Stimulated activated CD8-positive, alpha-beta memory T cell treated with anti-CD3 and anti-CD28 coated beads, Interleukin-7, amount 100 ng/mL, for 1 hour (primary cell): ENCODE measurements at places on chromosomes 4 and X.

DNA sequence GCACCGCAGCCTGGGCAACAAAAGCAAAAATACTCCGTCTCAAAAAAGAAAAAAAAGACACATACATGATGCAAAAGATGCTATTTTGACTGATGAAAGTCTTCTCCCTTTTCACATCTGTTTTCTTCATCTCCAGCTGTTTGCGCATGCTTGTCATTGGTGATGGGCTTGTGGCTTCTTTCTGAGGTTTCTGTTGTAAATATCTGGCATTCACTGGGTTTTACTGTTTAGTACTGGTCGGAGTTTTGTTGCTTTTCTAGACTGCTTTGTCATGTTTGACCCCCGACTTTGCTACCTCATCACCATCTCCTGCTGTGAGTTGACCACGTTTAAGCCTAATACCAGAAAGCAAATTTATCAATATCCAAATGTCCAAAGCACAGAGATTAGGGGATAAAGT lies 34.4 kb downstream of the PTCHD1 start:
- DNase-seq = no peak

DNA sequence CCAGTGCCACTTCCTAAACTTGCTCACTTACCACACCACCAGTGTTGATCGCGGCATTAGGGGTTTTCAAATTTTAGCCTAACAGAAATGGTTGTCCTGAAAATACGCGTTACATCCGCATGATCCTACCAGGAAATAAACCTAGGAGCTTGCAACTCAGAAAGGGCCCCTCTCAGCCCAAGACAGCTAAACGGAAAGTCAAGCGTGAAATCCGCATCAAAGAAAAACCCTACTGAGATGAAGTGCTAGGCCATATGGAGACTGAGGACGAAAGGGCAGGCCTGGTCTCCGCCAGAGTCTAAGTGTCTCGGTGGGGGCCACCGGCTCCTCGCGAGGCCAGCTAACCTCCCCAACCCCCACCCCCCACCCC lies 626 bp downstream of the YTHDC1 start:
- no peak for DNase-seq

- DNase-seq = no peak
Measured at GRCh38 chrX:20432746-20433387, 166.2 kb upstream of the RPS6KA3 start.

- DNase-seq = no peak
Measured at GRCh38 chrX:108029928-108030711, 14.7 kb upstream of the VSIG1 start.

GRCh38 chrX:3807906-3808305 lies 94.5 kb upstream of the PRKX start:
- DNase-seq = no peak

DNA sequence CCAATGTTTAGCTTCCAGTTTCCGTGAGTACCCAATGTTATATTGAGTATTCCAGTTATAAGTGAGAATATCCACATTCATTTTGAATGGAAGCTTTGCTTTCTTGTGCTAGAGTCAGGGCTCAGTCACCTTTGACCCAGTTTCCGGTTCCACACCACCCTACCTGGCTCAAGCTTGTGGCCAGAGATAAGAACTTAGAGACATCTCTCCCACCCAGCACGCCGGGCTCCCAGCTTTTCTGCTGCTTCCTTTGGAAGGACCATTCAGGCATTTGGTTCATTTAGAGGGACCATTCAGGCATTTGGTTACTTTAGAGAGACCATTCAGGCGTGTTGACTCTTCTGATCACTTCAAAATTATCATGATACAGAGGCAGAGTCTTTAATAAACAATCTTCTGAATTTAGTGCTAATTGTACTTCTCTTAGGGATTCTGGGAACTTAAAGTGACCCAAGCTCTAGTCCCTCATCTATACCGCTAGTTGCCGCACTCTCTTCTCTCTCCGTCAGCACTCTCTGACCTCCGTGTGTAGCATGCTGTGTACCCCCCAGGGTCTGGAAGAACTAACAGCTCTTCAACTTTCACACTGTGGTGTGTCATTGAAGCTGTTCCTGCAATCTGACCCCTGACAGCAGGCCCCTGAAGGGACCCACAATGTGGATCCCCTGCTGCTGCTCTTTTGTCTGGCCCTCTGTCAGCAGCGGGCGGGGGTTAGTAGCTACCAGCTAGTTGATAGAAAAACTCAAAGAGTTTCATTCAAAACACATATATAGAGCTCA lies 943.1 kb downstream of the ARAP2 start:
- no peak for DNase-seq

DNA sequence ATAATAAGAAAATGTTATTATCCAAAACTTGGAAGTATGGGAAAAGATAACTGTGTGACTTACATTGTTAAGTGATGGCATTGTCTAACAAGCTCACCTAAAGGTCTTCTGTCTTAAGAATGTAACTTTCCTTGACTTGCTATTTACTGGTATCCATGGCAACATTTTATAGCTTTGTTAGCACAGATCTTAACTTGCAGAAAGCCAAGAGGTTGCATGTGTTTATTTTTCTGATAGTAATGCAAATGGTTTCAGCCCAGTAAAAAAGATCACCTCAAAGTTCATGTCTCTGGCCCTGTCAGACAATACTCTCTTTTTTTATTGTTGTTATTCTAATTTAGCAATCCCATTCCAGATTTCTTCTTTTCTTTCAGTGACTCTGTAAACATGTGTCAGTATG lies 425.3 kb downstream of the SPRY1 start:
- no peak for DNase-seq

DNA sequence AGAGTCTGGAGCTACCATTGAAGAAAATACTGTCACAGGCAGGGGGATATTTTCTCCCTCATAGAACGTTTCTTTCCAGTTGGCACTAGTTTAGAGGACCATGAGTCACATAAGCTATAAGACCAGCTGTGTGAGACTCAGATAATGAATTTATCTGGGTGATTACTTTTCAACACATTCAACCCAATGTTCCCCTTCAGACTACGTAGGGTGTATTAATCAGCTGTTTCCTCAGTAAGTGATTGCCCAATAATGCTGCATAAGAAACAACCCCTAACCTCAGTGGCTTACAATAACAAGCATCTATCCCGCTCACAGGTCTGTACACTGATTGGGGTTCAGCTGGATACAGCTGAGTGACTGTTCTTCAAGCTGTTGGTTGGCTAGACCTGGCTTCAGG lies 38.1 kb downstream of the CBLL2 start:
- no peak for DNase-seq

DNA sequence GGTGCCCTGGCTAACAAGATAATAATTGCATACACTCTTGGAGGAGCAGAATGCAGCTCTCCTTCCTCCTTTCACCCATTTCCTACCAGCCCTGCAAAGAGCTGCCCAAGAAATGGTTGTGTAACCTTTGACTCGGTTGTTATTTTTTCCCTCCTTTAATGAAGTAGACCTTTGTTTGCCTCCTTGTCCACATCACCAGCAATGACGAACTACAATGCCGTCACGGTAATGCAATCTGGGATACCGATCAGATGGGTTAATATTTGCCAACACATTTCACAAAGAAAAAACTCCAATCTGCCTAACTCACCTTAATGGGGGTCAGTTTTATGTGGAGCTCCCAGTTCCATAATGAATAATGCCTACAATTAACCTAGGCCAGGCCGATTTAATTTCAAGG lies 32.0 kb downstream of the GPRIN3 start:
- DNase-seq = no peak

DNA sequence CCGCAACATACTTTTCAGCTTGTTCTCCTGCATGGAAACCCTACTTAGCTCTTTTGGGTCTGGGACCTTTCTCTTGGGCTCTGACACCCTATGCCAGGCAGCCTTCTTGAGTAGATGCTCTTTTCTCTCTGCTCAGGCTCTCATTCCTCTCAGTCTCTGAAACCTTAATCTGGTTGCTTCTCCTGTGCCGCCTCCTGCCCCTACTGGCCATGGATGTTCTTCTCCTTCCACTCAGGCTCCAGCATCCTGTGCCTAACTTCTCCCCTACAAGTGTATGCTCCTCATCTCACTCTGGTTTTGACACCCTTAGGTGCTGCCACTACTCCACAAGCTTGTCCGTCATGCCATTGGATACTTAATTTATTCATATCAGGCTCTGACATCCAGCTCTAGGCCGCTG lies 15.2 kb downstream of the BLTP1 start:
- no peak for DNase-seq

DNA sequence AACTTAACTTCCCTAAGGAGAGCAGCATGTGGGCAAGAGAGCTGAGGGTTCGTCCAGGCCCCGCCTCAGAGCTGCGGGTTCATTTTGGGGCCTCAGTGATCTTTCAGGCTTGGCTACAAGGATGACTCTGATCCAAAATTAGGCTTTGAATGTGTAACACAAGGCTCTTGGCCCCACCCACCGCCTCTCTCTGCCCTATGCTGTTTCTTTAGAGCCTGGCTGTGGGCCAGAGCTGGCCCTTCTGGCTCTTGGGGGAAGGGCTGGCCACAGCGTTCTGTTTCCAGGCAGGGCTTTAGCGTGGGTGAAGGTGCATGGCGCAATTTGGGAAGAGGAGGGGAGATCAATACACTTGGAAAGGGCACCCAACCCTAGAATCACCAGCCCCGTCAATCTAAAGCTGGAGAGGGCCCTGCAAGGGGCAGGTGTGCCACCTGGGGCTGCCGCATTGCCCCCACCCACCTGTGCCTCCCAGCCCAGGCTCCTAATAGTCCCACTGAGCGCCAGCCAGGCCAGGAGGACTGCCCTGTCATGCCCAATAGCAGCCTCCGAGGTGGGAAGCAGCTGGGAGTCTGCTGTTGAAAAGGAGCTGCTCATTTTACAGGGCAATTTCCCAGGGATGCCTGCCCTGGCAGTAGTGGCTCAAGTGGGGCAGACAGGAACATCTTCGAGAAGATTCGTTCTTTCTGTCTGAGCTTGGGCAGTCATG lies 84.5 kb upstream of the MAML3 start:
- no peak for DNase-seq

DNA sequence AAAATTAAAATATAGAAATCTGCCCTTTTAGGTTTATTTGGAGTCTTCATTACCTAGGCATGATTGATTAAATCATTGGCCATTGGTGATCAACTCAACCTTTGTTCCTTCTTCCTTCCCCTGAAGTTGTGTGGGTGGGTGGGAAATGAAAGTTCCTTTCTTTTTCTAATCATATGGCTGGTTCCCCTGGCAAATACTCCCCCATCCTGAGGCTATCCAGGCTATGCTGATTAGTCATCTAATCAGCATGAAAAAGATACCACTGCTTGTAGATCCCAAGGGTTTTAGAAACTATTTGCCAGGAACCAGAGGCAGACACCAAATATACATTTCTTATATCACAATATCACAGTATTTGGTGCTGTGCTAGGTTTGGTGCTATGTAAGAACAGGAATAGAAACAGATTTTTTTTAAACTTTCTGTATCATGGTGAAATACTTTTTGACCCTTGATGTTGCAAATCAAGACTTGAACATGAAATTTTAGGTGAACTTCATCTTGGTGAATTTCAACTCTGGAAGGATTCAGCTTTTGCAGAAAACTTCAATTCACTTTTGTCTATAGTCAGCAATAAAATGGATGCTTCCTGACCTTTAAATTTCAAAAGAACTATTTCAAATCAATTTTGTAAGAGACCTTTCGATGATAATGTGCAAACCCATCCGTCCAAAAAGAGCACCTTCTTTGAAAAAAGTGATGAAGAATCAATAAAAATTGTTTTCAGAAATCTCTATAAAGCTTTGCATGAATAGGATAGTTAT lies 71.1 kb downstream of the CCSER1 start:
- DNase-seq = no peak

- no peak for DNase-seq
Measured at GRCh38 chr4:120139392-120139791, 72.7 kb upstream of the MAD2L1 start.

DNA sequence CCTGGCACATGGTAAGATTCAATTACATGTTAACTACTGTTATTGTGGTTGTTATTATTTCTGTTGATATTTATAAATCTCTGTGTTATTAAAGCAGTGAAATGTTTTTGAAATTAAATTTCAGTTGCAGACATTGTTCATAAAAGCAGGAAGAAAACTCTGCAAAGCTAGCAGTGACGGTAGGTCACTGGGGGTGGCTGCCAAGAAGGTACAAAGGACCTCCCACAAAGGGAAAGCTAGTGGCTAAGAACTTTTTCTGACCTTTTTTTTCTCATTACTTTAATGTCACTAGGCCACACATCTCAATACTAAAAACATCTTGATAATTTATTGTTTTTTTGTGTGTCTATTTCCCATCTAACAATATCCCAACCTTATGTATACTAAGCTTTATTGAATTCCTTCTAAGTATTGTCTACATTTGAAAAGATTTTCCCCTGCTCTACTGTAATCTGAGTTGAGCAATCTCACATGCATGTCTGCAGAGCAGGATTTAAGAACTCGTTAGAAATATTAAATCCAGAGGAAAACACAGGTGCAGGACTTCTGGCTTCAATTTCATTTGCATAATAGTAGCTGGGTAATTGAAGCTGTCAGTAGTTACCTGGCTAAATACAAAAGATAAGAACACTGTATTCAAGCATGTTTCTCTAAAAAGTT lies 197.3 kb downstream of the CFAP299 start:
- DNase-seq = no peak

DNA sequence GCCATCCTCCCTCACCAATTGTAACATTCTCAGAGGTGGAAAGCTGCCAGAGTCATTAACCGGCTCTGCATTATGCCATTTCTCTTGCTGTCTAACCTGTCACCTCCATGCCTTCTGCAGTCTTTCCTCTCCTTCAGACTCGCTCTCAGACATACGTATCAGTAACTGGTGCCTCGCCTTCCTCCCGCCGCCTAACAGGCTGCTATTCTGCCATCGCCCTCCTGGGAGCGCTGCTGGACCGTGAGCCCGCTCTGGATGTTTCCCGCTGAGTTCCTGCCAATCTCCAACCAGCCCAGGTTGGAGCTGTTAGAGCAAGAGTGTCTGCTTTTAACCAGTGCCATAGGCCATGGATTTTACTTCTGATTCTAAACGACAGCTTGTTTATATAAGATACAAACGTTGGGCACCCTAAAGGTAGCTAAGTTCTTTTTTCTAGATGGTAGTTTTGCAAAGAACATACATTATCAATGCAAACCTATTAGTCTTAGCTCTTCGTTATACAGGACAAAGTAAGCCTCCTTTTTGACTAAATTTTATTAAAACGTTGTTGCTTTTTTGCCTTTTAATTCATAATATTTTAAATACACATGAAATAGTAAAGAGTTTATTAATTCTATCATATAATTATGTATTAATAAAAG lies 59.5 kb upstream of the NEIL3 start:
- peak; percentile 23 for DNase-seq

DNA sequence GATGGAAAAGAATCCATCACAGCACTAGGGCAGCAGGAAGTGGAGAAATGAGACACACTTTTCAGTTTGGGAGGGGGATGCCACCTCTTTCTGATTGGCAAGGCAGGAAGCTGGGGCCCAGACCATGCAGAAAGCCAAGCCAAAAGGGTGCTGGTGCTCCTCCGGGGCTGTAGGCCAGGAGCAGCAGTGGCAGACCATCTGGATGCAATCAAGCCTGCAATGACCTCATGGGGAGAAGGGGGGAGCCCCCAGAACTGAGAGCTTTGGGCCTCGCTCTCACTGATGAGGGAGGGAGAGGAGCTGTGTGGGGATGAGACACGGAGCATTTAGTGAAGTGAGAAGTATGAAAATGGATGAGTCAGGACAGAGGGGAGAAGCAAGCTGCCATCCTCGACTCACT lies 141.3 kb upstream of the NALF2 start:
- no peak for DNase-seq
